T-helper 9 cell (primary cell): ENCODE measurements at places on chromosomes 6 and 20.

DNA sequence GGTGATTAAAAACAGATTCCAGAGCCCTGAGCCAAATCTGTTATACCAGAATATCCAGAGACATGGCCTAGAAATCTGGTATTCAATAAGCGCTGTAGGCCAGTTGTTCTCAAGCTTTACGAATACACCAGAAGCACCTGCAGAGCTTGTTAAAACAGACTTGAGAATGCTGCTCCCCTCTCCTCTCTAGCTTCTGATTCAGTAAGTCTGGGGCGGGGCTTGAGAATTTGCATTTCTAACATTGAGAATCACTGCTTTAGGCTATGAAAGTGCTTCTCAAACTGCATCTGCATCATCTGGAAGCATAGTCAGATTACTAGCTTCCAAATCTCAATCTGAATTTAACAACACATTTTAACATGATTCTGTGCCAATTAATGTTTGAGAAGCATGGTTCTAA lies 20.5 kb upstream of the MAN1A1 start:
- DNase-seq, result no peak

DNA sequence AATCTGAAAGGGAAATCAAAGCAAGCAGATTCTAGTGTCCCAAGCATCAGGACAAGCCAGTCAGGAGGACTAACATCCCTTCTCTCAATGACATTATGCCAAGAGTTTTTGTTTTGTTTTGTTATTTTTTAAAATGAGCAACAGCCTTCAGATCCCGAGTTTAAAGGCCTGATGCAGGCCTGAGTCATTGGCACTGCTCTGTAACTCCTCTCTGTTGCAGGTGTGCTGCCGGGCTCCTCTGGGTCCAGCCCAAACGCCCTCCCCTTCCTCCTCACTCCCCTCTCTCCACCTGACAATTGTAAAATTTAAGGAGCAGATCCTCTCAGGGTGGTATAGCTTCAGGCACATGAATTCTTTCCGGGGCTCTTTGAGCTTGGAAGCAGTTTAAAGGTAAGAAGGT lies 502.0 kb downstream of the BMP2 start:
- DNase-seq, result no peak

DNA sequence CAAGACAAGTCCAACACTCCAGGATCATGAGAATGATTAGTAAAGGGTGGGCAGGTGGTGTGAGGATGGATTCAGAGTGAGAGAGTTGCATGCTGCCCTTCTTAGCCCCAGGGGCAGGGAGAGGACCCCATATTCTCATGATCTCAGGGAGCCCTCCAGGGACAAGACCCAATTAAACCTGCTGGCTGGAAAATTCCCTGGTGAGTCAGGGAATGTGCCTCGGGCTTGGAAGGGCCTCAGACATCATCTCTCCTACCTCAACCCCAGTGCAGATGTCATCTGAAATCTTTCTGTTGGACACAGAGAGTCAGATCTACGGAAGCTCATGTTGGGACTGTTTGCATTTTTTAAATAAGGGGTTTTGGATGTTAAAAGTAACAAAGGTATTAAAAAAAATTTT lies 9.2 kb upstream of the SIRPD start:
- no peak for DNase-seq

GRCh38 chr6:29479560-29479959 lies 8.2 kb downstream of the MAS1L start:
- no peak for DNase-seq
